ENCODE measurements at places on chromosomes 4 and X.

GRCh38 chrX:129310000-129310399, 213.3 kb downstream of the SMARCA1 start:
- DNase-seq: peak; percentile 15

DNA sequence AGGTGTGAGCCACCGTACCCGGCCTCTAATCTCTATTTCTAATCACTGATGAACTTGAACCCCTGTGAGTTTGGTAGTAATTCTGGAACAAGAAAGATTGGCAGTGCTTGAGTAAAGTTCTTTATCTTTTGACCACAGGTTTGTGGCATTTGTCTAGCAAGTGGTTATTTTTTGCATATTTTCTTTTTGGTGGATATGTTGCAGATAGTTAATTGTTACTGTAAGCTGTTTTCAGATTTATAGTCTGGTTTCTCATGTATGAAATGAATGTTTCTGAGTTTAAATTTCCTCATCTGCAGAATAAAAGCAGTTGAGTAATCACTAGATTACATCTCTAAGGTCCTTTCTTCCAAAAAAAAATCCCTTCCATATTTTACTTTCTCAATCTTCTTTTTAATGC, 105.2 kb downstream of the GASK1B start:
- no peak for DNase-seq

GRCh38 chr4:99817309-99817890, 773 bp downstream of the DAPP1 start:
- no peak for DNase-seq

DNA sequence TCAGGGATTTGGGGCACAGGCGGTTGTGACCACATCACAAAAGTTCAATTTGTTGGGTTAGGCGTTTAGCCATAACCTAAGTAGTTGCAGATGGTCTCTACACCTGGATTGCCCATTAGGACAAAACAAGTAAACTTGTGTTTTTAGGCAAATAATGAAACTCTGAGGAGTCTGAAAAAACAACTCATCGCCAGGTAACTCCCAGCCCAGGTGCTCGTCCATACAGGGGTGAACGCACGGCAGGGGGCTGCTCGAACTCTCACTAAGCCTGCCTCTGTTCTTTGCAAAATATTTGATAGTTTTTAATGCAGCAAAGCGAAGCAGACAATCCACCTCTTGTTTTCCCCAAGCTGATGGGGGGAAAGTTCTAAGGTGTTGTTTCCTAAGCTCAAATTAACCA, 559 bp upstream of the RHOH start:
- no peak for DNase-seq

GRCh38 chr4:10112658-10113284, 3.8 kb downstream of the WDR1 start:
- DNase-seq: no peak

DNA sequence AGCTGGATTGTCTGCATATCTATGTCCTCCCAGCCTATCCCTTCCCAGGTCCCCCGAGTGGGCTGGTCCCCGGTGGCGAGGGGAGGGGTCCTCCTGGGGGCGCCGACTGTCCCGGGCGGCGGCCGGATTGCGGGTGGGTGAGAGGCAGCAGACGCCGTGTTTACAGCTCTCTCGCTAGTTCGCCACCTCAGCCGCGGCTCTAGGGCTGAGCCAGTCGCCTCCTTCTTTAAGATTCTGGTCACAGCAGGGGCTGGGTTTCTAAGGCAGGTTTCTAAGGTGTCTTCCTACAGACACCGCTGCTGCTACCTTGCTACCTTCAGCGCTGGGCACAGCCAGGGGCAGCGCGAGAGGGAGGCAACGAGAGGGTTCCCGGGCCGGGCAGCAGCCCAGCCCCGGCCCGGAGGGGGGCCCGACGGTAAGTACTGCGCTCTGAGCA, 57.2 kb downstream of the FRMPD3 start:
- no peak for DNase-seq

GRCh38 chrX:145817331-145818185, at the start of gene SLITRK2:
Gene SLITRK2, plus strand, starts transcription at chrX:145817829. Its CDS starts 4,597 bp downstream, at chrX:145822426.
- DNase-seq: no peak

GRCh38 chr4:148048598-148048997, 316.7 kb downstream of the ARHGAP10 start:
- DNase-seq: no peak

GRCh38 chr4:47882228-47882627, 32.2 kb downstream of the NFXL1 start:
- DNase-seq: no peak

DNA sequence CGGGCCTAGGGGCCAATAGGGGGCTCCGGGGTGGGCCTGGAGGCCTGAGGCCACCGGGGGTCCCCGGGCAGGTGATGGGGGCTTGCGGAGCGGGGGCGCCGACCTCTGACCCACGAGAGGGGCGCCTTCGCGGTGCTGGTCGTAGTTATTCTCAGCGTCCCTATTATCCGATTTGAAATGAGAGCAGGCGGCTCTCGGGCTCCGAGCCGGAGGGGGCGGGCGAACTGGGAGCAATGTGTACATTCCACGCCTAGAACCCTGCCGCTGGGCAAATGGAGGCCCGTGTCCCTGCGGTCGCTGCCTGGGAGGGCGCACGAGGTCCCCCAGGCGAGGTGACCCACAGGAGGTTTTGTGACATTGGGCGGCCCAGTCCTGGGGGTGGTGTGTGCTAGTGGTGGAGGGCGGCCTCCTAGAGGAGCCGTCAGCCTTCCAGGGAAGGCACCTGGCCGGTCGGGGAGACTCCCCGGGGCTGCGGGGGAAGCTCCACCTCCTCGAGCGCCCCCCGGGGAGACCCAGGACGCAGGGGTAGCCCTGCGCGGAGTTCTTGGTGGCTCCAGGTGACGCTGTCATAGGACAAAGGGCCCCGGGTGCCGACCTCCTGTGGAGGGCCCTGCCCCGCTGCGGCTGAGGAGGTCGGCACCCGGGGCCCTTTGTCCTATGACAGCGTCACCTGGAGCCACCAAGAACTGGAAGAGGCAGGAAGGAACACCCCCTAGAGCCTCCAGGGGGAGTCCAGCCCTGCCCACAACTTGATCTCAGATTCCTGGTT, 102.6 kb upstream of the PRKX start:
- DNase-seq: no peak

- no peak for DNase-seq
Observed at GRCh38 chr4:10897076-10897475, 212.5 kb upstream of the CLNK start.

DNA sequence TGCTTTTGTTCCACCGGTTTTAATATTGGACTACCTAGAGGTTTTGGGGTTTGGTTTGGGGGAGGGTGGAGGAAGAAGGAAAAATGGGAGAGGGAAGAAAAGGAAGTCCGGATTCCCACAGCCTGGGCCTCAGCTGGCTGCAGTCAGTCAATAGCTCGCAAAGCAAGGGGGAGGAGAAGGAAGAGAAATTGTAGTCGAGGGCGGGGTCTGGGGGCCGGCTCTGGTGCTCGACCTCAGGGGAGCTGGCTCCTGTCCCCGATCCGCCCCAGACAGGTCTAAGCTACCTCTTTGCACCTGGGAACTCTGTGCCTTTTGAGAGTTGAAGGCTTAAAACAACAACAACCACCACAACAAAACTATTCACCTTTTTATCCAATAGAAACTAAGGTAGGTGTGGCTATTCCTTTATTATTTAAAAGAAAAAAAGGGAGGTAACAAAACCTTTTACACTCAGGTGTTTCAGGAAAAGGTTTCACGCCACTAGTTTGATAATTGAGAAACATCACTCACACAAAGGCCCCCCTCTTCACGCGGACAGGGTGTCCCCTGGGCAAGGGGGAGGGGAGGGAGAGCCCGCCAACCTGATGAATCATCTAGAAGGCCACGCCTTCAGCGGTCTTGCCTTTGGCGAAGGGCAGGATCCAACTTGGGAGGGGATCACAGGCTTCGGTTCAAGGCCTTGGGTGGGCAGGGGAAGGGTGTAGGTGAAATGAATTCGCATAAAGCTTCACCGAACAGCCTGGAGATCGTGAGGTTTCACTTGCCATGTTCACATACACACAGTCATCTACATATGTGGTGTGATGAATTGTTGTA, 1.6 kb upstream of the LNX1 start:
- peak; percentile 56 for DNase-seq

GRCh38 chrX:141320801-141321200, 78.5 kb upstream of the SPANXC start:
- DNase-seq: no peak

DNA sequence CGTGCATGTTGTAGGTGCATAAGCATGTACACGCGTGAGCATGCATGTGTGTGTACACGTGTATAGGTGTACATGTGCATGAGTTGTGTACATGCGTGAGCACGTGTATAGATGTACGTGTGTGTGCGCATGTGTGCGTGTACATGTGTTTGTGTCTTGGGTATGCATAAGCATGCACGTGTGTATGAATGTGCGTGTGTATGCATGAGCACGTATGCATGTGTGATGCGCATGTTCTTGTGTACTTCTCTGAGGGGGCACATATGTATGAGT, 9.0 kb downstream of the NAT8L start:
- no peak for DNase-seq

DNA sequence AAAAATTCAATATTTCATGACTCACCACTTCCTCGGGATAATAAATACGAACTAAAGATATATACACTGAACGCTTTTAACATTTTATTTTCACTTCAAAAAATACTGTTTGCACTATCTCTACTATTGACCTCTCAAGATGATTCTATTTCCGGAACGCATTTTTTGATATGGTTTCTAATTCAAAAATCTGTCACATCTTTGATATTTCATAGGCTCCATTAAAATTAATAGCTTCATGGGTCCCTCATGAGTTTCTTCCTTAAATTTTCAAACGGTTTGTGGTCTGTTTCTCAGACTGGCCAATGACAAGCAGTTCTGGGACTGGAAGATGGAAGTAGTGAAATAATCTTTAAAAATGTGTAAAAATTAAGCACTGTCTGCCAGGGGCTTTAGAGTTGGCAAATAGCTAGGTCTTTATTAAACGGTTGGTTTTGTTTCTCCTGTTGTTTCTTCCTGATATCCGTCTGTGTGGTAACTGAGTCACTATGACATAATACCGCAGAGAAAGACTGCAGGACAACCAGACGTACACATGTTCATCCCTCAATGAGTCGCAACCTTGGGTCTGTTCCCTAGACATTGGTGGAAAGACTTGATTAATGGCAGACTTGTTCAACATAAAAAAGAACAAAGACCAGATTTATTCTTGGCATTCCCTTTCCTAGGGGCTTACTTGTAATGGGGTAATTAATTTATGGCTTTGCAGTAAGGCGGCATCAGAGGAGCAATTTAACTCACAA, 133.8 kb downstream of the PALLD start:
- DNase-seq: no peak

- DNase-seq: no peak
Observed at GRCh38 chrX:112846782-112847181, 6.2 kb upstream of the AMOT start.

DNA sequence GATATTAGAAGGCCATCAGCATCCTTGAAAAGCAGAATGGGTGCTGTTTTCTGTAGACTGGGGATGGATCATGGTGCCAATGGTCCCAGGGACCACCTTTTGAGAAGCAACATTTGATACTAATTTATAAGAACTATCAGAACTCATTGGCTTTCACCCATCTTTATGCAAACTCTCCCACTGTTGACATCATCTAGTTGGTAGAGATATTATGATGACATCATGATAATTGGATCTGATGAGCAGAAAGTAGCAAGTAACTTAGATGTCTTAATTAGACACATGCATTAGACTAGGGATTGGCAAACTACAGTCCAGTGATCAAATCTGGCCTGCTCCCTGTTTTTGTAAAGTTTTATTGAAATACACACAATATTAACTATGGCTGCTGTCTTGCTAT, 181.0 kb downstream of the DCHS2 start:
- no peak for DNase-seq

DNA sequence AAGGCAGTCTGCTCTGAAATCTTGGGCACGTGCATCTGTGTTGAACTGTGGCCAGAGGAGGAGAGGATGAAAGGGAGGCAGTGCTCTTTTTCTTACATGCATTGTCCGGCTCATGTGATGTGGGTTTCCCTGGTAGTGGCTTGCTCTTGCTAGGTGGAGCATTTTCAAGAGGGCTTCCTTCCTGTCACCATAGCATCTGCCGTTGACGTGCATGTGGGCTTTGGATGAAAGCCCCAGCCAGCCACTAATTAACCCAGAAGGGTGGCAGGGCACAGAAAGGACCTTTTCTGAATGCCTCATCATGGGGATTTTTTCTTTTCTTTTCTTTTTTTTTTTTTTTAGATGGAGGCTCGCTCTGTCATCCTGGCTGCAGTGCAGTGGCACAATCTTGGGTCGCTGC, 121.3 kb downstream of the GPR143 start:
- no peak for DNase-seq

DNA sequence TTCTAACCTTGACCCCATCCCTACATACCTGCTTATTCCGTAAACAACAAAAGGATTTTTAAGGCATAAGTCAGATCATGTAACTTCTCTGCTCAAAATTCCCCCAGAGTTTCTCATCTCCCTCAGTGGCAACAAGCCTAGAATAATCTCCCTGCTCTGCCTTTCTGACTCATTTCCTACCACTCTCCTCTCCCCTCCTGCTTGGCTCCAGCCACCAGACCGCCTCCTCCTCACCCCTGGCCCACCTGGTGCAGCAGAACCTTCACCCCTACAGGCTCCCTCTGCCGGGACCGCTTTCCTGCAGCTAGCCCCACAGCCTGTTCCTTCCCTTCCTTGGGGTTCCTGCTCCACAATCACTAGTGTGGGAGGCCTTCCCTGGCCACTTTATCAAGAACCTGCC, 32.1 kb downstream of the TSPAN5 start:
- DNase-seq: no peak

DNA sequence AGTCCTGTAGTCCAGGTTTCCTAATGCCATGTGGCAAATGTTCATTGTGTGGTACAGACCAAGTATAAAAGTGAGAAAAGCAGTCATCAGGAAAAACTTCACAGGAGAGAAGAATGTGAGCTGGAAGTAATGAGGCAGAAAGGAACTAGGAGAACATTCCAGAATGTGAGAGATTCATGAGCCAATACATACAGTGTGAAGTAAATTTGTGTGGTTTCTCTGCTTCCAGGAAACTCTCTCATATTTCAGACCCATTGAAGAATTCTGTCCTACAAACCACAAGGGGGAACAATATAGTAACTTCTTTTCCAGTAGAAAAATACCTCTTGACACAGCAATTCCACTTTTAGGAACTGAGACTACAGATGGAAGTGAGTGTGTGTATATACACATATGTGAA, 136.5 kb downstream of the RNF150 start:
- no peak for DNase-seq

- no peak for DNase-seq
Observed at GRCh38 chr4:121057466-121057922, 14.8 kb downstream of the NDNF start.

GRCh38 chr4:33086331-33086925, 2366.3 kb downstream of the PCDH7 start:
- no peak for DNase-seq

DNA sequence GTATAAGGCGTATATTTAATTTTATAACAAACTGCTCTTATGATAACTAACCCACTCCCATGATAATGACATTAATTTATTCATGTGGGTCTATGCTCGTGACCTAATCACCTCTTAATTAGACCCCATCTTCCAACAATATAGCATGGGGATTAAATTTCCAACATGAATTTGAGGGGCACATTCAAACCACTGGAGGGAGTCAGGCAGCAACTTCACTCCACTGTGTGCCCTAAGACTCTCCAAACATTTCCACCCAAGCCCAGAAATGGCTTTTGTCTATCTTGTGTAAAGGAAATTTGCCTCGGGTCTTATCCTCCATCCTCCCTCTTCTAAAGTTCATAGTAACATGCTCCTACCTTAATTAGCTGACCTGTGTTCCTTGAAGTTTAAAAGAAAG, 616.1 kb upstream of the CPEB2 start:
- no peak for DNase-seq
